Naive B cell (primary cell): ENCODE measurements at places on chromosomes 5 and 9.

- no peak for DNase-seq
Measured at GRCh38 chr9:9754186-9754585, 858.6 kb downstream of the PTPRD start.

DNA sequence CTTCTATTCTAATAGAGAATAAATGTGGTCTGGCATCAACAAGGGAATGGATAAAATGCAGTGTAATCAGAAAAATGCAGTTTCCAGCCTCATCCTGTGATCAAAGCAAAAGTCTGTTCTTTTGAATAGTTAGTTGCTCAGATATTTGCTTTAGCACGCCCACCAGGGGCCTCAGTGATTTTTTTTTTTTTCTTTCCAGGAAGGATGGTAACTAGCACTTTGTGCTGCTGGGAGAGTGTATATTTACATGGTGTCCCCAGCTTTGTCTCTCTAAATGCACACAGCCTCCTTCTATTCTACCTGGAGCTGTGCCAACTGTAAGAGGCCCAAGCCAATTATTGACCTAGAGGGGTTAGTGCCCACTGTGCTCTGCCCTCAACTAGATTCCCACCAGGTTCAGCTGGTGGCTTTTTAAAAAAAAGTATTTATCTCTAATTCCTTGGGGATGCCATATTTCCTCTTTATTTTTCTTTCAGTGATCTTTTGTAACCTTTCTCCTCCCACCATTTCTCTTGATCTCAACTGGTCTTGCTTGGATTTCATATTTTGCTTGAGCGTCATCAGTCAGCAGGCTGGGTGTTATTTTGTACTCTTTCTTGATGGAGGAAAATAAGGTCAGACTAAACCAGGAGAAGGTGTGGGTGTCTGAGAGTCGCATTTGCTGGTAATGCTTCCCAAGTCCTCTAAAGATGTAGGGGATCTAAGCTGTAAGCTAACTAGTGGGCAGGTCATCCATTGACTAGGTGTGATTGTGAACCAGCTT is 193.0 kb upstream of the C9orf72 start:
- DNase-seq = no peak

DNA sequence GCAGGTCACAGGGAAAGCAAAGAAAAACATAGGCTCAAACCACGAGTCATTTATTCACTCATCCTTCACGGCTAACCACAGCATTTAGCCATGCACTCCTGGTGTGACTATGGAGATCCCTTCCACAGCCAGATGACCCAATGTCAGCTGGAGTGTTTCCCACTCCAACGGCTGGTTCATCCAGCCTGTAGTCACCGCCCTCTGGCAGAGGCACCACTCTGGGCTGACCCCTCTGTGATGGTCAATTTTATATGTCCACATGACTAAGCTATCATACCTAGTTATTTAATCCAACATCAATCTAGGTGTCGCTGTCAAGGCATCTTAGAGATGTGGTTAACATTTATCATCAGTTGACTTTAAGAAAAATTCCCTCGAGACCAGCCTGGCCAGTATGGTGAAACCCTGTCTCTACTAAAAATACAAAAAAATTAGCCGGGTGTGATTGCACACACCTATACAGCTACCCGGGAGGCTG is 9.5 kb upstream of the PHF19 start:
- DNase-seq = no peak

GRCh38 chr9:121498150-121498486 is 1.5 kb downstream of the GGTA1 start:
- peak; percentile 68 for DNase-seq

DNA sequence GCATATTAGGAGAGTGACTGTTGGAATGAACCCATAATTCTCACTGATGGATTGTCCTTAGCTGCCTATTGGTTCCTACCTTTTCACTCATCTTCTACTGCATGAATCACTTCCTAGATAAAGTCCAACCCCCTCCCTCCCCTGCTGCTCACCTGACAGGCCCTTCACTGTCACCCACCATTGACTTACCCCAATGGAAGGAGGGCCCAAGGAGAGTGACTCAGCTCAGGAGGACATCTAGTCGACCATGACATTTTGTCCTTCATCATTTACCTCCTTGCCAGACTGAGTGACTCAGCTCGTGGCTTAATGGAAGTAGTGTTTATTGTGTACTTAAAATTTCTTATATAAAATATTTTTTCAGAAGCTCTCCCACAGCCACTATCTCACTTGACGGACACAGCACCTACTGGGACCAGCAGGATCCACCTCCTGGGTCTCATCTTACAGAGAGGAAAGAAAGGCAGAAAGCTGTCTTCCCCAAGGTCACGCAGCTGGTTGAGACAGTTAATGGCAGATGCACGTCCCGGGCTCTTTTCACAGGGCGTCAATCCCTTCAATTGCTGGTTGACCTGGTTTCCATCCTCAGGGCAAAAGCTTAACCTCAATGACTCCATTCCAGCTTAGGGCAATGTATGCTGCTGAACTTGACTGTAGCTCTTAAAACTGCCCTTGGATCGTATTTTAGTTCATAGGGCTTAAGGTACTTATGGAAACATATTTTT is 142.3 kb downstream of the MARCHF11 start:
- no peak for DNase-seq

- no peak for DNase-seq
Measured at GRCh38 chr9:110356639-110357395, 19.2 kb upstream of the TXNDC8 start.

GRCh38 chr9:83431101-83432060 is 106.8 kb downstream of the FRMD3 start:
- DNase-seq = no peak

DNA sequence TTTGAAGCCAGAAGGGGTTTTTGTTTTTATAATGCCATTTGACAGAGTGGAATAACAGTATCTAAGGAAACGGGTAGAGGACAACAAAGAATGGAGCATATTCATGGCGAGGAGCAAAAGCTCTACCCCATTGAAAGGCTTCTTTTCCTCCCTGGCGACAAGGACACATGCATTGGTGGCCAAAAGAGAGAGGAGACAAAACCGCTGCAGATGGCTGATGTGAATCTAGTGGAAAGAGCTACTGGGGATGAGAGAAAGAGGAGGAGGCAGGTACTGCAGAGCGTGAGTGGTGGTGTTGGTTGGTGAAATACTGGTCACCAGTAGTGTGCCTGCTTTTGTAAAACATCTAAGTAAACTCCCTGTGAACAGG is 491 bp downstream of the APC start:
- DNase-seq = no peak

DNA sequence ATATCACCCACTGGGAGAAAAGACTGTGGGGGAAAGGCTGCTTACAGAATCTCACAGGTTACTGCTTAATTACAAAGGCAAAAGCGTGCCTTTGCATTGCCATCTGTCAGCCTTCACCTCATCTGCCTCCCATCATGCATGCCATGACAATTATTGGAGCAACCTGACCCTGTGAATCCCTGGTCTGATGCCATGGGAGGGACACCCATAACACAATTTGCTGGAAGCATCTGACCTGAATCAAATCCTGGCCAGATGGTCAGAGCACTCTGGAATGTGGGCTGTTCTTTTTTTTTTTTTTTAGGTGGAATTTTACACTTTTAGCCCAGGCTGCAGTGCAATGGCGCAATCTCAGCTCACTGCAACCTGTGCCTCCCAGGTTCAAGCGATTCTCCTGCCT is 11.6 kb upstream of the RETREG1 start:
- no peak for DNase-seq

- DNase-seq = no peak
Measured at GRCh38 chr5:100026606-100027005, 508.6 kb upstream of the FAM174A start.

DNA sequence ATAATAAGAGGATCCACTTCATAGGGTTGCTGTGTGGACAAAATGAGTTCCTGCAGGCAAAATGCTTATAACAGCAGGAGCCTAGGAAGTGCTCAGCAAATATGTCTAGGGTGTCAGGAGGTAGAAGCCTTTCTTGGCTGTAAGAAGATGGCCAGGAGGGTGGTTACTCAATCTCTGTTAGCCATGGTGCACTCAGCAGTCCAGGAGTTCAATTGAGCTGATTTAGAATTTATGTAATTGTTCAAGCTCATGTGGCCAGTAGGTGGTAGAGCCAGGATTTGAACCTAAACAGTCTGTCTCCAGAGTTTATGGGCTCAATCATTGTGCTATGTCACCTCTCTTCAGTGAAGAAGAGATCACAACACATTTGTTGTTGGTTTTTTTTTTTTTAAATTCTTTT is 381.2 kb downstream of the KIF4B start:
- no peak for DNase-seq

DNA sequence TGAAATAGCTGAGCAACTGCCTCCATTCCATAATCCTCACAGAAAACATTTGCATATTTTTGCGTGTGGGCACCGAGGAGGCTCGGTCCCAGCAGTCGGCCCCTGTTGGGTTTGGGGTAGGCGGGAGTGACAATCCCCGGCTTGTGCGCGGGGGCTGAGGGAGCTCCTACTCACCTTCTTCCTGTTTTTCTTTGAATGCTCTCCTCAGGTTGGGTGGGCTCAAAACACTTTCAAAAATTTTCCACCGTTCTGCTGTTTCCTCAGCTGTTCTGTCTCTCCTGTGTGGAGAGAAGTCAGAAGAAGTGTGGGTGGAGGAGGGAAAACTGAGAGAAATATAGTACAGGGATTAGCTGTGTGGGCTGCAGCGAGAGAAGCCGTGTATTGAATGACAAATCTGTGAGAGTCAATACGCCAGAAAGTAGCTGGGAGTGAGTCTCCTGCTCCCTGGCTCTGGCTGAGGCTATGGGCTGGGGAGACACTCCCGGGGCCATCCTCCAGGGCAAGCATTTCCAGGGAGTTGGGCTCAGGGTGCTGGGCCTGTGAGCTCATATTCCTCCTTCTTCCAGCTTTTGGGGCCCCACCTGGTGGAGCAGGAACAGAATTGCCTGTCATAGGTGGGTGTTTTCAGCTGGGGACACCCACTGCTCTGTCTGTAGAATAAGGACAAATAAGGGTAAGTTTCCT is 84.7 kb downstream of the CMYA5 start:
- DNase-seq = no peak

DNA sequence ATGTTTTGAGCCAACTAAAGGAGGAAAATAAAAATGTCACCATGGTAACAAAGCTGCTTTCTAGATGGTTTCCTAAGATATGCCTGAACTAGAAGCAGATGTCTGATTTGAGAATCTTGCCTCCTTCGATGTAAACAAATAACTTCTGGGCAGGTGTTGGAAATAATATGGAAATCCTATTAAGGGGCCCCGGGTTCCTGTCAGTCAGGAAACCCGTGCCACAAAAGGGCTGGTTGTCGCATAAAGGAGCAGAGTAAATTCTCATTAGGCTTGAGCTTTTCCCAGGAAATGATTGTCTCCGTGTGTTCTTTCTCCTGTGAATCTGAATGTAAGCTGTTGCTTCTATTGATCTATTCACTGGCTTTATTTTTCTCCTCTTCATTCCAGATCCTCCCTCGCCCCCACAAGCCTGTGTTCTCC is 90.8 kb downstream of the TLE4 start:
- no peak for DNase-seq

DNA sequence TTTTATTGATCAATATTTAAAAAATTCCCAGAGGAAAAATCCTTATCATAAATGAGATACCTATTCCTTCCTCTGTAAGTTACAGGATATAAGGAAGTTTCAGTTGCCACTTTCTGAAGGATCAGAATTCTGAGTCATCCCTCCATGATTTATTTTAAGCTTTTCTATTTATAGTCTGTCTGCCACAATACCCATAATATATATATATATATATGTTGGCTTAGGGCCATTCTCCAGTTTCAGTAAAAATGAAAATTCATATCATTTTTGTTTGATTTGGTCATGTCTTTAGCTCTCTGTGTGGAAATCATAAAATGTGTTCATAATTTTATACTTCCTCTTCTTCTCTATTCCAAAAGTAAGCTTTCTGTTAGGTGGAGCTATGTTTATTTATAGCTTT is 215.8 kb upstream of the CYLC2 start:
- no peak for DNase-seq

- no peak for DNase-seq
Measured at GRCh38 chr5:40689438-40689837, 9.7 kb downstream of the PTGER4 start.

- DNase-seq = no peak
Measured at GRCh38 chr9:129221233-129221632, 43.2 kb upstream of the IER5L start.

DNA sequence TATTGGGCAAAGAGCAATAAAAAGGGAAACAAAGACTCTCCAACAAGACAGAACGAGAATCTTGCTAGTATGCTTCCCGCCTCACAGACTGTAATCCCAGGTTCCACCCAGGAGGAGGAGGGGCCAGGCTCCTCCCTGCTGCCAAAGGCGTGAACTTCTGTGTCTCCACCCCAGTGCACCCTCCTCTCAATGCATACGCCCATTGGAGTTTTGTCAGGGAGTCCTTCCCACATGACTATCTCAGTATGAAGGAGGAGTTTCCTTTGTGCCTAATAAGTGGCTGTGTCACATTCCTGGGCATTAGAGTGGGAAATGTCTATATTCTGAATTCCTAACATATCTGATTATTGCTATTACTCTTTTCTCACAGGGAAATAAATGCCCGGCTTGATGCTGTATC is 106.4 kb upstream of the DHFR start:
- DNase-seq = no peak

DNA sequence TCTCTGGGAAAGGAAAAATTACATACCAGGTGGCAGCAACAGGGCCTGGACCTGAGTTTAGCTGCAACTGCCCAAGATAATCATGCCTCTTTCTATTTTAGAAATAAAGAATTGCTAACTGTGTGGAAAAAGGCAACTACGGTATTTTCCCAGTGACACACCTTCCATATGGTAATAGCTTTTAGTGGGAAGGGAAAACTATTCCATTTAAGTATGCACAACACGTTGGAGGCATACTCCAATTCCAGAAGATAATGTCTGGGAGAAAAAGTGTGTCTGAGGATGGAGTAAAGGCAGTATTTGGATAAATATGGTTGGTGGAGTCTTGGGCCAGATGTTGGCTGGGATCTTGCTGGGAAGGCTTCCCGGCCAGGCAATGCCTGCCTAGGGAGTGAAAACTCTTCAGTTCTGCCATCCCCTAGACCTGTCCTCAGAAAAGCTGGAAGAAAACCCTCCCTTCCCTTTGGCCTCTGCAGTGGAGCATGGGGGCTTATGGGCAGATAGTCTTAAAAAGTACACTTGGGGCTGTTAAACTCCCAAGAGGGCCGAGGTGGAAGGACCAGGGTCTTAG is 40.6 kb downstream of the SH3PXD2B start:
- DNase-seq = no peak

- no peak for DNase-seq
Measured at GRCh38 chr5:65730910-65731309, 8.9 kb downstream of the NLN start.

DNA sequence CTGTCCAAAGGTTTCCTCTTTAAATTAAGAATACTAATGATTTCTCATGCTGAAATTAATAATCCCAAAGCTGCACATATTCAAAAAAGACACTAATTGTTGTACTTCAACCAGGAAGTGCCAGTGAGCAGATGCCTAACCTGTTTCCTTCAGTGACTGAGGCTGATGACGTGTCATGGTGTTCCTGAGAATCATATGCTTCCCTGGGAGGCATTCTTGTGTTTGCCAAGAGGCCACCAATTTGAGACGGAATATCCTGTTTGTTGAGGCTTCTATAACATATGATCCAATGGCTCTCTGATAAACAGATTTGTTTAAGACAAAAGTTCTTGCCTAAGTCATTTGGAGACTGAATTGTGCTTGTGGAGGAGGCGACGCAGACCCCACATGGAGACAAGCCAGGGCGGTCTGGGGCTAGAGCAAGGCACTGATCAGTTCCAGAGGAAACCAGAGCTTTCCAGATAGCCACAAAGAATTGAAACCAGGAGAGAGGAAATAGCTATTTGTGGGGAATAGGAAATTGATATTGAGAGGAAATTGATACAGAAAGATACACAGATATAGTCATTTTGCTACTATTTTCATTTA is 66.4 kb upstream of the ZNF608 start:
- no peak for DNase-seq

- DNase-seq = no peak
Measured at GRCh38 chr5:149140197-149141002, 893 bp upstream of the ABLIM3 start.
